Activated naive CD8-positive, alpha-beta T cell treated with anti-CD3 and anti-CD28 coated beads, Interleukin-2, amount 10 ng/mL, durations not matched to agents 7 days and 5 days (primary cell): ENCODE measurements at places on chromosomes 2 and 18. TPM values are rescaled to one million over a fixed set of nuclear protein-coding genes. Genes with fewer than 3 reads are reported as not detected.

- no peak for DNase-seq
Measured at GRCh38 chr2:229852565-229852964, 69.2 kb downstream of the TRIP12 start.

DNA sequence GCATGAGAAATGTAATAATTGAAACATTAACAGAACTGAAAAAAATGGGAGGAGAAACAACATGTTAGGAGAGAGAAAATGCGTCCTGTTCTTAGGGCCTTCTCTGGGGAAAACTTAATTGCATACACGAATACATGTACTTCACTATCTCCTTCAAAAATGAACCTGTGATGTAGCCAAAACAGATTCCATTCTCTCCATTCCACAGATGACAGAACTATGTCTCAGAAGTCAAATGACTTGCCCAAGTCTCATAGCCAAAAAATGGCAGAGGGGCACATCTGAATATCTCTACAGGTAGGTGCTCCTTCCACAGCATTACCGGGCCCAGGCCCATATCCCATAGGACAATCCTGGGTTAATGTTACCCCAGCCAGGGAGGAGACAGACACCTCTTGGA, 3.9 kb upstream of the DCTN1 start:
- DNase-seq = no peak

- no peak for DNase-seq
Measured at GRCh38 chr18:49608366-49609255, 46.8 kb downstream of the LIPG start.

- DNase-seq = no peak
Measured at GRCh38 chr2:239142806-239143205, 258.0 kb downstream of the HDAC4 start.

DNA sequence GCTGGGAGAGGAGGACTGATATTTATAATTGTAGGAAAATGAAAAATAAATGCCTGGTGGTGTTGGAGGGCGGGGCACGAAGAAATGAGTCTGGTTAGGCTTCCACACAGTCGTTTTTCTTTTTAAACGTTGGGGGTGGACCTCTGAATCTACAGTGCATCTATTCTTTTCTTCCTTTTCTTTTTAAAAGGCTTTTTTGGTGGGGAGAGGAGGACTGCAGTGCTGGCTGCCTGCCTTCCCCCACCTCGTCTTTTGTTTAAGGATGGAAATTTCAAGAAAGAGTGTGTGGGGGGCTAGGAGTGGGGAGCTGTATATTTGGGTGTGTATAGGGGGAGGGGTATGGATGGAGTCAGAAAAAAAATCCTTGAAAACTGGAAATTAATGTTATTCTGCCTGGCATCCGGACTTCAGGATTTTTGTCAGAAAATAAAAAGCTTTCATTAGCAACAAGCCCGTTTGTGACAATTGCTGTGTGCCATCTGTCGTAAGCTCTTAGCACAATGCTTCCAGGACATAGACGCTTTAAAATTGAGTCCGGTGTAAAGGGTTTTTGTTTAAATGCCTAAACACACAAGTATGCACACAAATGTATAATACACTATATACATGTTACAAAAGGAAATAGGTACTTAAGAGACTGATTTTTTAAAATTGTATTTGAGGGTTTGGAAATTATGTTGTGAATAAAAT, 1.1 kb downstream of the MAP2 start:
- no peak for DNase-seq

Gene TRPM8
- not detected for total RNA-seq

DNA sequence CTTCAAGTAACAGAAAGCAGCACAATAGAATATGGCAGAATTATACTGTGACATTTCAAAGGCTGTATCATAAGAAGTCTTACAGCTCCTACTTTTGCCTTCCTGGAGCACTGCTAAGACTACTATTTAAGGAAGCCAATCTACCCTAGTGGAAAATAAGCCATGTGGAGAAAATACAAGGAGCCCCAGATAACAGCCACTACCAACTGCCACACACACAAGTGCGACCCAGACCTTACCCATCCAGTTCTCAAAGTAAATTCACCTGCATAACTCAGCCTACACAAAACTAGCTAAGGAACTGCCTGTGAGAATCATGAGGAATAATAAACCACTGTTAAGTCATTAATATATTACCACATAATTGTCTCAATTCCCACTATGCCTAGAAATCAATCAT, 66.4 kb downstream of the USP34 start:
- DNase-seq = no peak

DNA sequence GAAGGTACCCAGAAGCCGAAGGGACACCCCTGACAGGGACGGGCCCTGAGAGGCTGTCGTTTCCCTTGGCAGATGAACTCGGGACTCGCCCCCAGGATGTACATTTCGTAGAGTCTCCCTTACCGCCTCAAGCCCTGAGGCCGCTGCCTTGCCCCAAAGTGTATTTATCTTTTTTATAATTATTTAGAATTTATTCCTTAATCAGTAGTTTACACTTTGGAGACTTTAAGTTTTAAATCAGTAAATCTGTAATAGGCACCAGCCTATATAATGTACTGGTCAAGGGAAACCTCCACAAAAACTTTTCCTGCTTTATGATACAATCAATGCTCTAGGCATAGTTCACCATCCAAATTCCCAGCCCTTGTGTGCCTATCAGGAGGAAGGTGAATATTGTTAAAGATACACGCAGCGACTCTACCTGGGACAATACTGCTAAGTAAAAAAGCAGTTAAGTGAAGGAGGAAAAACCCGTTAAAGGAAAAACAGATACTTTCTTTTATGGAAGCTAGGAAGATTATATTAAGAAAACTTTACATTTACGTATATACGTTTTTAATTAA, 848 bp downstream of the VRK2 start:
- no peak for DNase-seq

GRCh38 chr2:28360718-28361293, 31.9 kb upstream of the FOSL2 start:
- no peak for DNase-seq

GRCh38 chr18:3663870-3664512, 214.0 kb downstream of the TGIF1 start:
- DNase-seq = no peak

Gene MAL
- total RNA-seq = 184 TPM

Gene GAL3ST2
- total RNA-seq = 0.22 TPM

GRCh38 chr2:236888794-236889780, 196.6 kb upstream of the COPS8 start:
- DNase-seq = no peak

Gene UXS1
- total RNA-seq = 100 TPM

DNA sequence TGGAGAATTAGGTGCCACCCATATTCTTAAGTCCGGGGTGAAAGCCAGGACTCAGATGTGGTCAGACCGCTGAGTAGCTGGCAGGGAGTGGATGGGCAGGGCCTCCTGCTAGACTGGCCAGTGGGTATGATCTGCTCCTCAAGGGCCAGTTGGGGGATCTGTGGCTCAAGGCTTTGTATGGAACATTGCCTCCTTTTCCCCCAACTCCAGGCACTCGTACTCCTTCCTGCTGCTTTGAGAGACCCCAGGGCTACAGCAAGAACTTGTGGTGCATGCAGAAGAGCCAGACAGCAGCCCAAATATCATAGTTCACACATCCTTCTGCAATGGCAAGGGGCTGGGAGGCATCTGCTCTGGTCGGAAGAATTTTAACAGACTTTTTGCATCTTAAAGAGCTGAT, 61.7 kb downstream of the PDCL3 start:
- DNase-seq = no peak

GRCh38 chr2:117058366-117058765, 756.1 kb upstream of the DDX18 start:
- no peak for DNase-seq

DNA sequence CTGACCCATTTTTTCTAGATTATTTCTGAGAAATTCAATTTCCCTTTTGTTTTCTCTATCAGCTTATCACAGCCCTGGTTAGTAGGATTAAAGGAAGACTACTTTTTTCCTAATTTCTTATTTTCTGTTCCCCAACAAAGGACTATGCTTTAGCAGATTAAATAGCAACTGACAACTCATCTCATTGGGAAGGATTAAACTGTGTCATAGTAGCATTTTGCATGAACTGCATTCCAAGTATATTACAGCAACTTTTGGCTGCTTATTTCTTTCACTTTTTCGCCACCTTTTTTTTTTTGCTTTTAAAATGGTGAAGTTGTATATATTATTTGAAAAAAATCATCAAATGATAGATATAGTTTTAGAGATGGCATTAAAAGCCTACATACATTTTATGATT, 570.3 kb downstream of the FBXO15 start:
- no peak for DNase-seq

Gene SCN2A
- 0.06 TPM for total RNA-seq

Gene RNF152
- 0.23 TPM for total RNA-seq

GRCh38 chr2:40430776-40431599, 20.9 kb downstream of the SLC8A1 start:
- DNase-seq = no peak

Gene ANO7
- 0.97 TPM for total RNA-seq

Gene RHOB
- total RNA-seq = 12.7 TPM

- DNase-seq = no peak
Measured at GRCh38 chr2:207352978-207353671, 176.6 kb upstream of the CREB1 start.

- DNase-seq = no peak
Measured at GRCh38 chr2:99216096-99216495, 35.1 kb downstream of the MRPL30 start.

DNA sequence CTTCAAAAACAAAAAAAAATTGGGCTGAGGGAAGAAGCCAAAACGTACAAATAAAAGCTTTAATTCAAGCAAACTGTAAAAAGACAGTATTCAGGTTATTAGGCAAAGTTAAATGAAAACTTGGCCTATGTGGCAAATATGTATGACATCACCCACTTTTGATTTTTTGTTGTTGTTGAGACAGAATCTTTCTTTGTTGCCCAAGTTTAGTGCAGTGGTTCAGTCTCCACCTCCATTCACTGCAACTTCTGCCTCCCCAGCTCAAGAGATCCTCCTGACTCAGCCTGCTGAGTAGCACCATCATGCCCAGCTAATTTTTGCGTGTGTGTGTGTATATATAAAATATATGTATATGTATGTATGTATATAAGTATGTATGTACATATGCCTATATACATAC, 440.4 kb upstream of the NRXN1 start:
- no peak for DNase-seq

Gene TEX44
- total RNA-seq = not detected

DNA sequence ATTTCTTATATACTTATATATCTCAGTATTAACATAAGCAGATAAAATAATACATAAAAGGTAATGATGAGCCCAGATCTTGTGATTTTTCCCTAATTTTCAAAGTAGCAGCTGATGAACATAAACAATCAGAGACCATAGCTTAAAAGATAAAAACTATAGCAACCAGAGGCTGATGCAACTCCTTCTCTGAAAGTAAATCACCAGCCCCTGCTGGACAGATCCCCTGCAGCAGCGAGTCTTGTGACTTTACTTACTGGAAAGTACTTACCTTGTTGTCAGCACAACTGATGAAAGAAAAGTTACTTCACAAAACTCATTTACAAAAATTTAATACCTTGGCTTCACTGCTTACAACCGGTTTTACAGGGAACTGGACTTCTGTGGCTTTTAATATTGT, 67.3 kb downstream of the GORASP2 start:
- no peak for DNase-seq

- no peak for DNase-seq
Measured at GRCh38 chr18:49247781-49248180, 212.7 kb downstream of the DYM start.

- DNase-seq = no peak
Measured at GRCh38 chr18:11821643-11822237, 29.5 kb upstream of the CHMP1B start.

- DNase-seq = no peak
Measured at GRCh38 chr2:174312581-174313234, 22.0 kb upstream of the SP9 start.

- no peak for DNase-seq
Measured at GRCh38 chr2:149023091-149023490, 15.4 kb upstream of the LYPD6B start.

Gene NPPC
- 0.40 TPM for total RNA-seq

- DNase-seq = no peak
Measured at GRCh38 chr18:48997985-48998831, 47.4 kb upstream of the SMAD7 start.

Gene GULP1
- total RNA-seq = not detected
